ENCODE measurements at places on chromosomes 5 and 9.

DNA sequence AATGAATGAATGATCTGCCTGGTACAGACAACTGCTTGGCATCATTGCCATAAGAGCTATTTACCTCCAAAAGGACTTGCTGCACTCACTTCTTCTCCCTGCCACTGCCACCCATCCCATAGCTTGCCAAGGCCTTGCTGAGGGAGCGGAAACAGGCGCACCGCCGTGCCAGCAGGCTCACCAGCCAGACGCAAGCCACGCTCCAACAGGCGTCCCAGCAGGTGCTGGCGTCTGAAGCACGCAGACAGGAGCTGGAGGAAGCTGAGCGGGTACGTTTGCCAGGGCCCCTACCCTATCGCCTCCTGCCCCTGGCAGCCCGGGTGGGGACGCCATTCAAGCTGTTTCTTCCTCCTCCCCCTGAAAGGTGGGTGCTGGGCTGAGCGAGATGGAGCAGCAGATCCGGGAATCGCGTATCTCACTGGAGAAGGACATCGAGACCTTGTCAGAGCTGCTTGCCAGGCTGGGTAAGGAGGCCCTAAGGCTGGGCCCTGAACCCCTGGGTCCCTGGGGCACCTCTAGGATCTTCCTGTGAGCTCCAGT is 8.9 kb upstream of the AIF1L start:
- DNase-seq, result no peak

- no peak for DNase-seq
Measured at GRCh38 chr5:164296603-164297080, 791.2 kb downstream of the MAT2B start.

GRCh38 chr9:113310538-113310937 is 7.4 kb upstream of the RNF183 start:
- no peak for DNase-seq

DNA sequence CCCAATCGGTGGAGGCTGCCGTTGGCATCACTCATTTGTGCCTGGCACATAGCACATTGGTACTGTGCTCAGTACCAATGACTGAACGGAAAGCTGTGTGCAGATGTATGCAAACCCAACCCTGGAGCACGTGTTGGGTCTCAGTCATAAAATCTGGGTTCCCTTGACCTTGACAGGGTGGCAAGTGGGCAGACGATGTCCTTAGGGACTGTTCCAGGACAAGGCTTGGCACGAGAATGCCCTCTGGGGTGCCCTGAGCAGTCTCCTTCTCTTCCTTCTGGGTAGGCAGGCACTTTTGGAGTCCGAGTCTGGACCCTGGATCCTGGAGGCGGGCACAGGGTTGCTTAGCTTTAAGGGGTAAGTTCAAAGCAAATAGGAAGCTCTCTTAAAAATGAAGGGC is 75.8 kb downstream of the MACROH2A1 start:
- DNase-seq, result no peak

- DNase-seq, result no peak
Measured at GRCh38 chr9:127029548-127029947, 92.9 kb downstream of the ANGPTL2 start.

GRCh38 chr5:149406203-149406978 is 27.3 kb upstream of the IL17B start:
- peak; percentile 91 for DNase-seq

- no peak for DNase-seq
Measured at GRCh38 chr9:102842423-102842822, 152.7 kb upstream of the CYLC2 start.

DNA sequence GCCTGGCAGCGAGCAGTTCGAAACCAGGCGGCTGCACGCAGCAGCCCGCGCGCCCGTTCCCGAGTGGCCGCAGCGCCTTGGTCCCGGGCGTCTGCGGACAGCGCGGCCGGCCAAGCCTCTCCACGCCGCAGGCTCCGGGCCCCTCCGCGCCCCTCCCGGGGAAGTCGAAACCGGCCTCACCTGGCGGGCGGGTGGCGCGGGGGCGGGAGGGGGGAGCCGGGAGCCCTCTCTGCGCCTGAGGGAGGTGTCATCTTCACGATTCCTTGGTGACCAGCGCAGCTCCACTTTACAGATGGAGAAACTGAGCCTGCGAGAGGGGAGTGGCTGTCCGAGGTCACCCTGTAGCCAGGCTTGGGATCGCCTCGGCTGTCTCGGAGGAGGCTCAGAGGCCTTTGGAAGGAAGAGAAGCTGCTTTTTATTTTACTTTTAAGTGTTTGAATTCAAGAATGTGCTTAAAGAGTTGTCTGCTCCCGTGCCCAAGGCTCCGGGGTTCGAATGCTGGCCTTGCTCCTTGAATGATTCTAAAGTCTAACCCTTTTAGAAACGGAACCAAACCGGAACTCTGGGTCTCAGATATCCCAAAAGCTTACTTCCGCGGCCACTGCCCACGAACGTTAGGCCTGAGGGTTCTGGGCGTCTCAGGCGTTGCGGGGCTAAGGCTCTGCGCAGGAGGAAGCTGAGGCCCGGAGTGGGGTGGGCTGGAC is 662 bp downstream of the SUSD3 start:
- no peak for DNase-seq

GRCh38 chr5:170408226-170408625 is 19.1 kb upstream of the KCNMB1 start:
- no peak for DNase-seq

DNA sequence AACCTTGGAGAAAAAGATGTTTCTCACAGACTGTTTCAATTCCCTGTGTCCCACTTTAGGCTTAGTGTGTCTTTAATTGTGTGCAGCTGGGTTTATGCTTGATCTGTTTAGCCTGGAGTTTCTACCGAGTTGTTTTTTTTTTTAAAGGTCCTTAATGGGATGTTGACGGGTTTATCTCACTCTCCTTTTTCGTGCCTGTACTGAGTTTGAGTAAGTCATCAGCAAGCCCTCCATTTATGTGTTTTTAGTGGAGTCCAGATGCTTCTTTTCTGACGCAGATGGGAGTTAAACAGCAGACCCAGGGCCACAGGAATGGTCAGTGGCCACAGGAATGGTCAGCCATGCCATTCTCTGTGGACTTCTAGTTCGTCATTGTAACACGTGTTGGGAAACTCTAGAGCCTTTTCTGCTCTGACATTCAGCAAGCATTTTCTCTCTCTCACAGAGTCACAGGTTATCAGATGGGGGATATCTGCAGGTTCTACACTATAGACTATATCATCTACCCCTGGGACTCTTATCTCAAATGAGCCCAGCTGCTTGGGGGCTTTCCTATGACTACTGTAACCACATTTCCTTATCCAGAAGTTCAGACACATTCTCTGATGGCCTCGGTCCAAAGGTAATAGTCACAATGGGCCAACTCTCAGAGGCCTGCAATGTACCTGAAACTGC is 190.5 kb downstream of the TTLL11 start:
- peak; percentile 52 for DNase-seq

GRCh38 chr5:72746736-72747135 is 69.7 kb upstream of the TNPO1 start:
- DNase-seq, result no peak

DNA sequence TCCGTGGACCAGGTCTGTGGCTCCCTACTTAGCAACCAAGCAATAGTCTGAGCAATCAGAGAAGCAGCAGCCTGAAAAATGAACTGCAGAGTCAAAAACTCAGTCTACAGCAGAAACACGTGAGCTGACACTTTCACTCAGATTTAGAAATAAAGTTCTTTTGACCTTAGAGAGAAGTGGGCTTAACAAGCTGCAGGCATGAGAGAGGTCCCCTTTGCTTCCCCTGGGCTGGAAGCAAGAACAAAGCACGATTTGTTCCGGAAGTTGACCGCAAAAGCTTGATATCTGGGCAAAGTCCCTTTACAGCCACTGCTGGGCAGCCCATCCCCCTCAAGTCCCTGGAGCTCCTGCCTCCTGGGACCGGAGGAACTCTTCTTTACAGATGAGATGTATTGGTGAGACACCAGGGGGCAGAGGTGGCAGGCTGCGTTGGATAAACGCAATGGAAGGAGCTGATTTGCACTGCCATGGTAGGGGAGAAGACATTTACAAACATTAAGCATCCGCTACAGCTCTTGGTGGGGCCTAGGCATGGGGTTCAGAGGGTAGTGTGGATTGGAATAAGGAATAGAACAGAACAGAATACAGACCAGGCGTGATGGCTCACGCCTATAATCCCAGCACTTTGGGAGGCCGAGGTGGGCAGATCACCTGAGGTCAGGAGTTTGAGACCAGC is 5.8 kb upstream of the SOWAHA start:
- no peak for DNase-seq

GRCh38 chr9:4221931-4222330 is 77.9 kb downstream of the GLIS3 start:
- no peak for DNase-seq

DNA sequence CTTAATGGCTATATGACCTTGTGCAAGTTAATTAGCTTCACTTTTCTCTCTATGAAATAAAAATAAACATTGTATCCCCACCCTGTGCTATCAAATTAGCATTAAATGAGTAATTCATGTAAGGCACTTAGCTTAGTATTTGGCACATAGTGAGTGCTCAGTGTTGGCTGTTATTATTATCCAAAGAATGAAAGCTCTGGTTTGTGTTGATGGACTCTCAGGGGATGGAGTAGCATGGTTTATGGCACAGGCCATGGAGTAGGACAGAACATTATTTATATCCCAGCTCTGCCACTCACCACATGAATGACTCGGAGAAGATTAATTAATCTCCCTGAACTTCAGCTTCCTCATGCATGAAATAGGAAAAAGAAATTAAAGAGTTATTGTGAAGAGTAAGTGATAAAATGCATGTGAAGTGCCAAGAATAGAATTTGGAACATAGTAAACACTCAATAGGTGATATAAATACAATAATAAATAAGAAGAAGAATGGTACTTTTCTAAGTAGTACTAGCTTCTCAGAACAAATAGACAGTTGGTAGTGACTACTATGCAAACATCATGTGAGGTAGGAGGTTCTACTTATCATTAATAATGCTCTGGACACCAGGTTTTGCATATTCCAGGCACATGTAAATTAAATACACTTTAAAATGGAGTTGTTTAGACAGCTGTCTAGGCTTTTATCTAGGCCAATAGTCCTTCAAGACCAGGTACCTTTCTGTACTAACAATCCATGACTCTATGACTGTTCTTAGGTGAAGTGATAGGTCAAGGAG is 146.4 kb downstream of the GRIA1 start:
- no peak for DNase-seq

GRCh38 chr9:21056931-21057330 is 20.8 kb downstream of the IFNB1 start:
- peak; percentile 5 for DNase-seq

- no peak for DNase-seq
Measured at GRCh38 chr5:136749016-136749415, 383.7 kb upstream of the TRPC7 start.

- no peak for DNase-seq
Measured at GRCh38 chr5:10423022-10423421, 18.7 kb upstream of the ROPN1L start.

GRCh38 chr9:129184596-129185122 is 6.6 kb upstream of the IER5L start:
- no peak for DNase-seq

- no peak for DNase-seq
Measured at GRCh38 chr9:84754881-84755280, 85.4 kb downstream of the NTRK2 start.

DNA sequence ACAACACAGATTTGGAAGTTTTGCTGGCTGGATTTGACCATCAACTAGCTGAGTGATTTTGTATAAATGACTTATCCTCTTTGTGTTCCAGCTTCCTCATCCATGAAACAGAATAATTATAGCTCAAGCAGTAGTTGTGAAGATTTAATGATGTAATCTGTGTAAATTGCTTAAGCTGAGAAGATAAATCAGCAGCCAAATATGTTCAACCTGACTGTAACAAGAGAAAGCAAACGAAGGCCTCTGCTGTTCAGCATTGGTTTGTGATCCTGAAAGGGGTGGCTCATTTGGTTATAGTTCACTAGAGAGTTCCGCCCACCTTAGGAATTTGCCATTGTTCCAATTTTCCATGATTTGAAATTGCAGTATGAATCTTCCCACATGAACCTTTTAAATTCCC is 75.7 kb upstream of the CCDC112 start:
- no peak for DNase-seq

GRCh38 chr9:132141344-132141947 is 20.4 kb upstream of the NTNG2 start:
- DNase-seq, result no peak

GRCh38 chr9:107242073-107243030 is 40.7 kb upstream of the RAD23B start:
- no peak for DNase-seq

DNA sequence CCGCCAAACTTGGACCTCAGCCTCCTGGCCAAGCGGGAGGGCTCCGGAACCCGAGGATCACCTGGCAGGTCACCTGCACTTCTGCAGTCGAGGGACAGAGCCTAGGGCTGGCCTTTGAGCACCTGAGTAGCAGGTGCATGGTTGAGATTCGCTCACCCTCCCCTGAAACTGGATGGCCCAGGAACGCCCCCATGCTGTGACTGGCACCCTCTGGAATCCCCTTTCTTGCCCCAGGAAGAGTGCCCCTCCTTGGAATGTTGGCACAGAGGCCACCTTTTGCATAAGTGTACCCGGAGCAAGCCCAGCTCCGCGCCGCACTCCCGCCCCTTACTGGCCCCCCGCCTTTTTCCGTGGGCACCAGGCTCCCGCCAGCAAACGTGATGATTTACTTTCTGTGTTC is 112.5 kb upstream of the IER5L start:
- DNase-seq, result no peak

DNA sequence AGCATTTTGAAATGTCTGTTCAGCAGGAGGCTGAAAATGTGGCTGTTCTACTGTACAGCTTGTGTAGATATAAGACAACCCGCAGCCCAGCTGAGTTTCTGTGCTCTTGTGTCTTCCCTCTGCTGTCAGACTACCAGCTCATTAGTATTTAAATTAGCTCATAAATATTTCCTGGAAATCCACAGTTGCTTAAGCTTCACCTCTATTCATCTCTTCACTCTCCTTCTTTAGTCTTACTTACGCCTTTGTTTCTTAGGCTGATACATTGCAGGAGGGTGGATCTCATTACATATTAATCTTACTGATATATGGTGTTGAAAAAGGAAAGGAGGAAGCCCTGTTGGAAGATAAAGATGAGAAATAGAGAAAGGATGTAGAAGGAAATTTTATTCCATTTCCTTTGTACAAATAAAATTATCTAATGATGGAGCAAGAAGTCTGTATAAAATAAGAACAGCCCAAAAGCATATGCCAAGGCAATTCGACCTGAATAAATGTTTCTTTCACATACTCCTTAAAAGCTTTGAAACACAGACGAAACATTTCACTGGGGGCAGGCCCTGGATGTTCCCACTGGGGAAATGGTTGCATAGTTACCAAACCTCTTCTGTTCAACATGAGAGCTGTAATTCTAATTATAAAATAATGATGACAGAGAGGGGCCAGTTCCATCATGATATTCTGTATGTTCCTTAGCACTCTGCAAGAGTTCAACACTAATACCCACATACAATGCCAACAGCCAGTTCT is 111.8 kb upstream of the APC start:
- no peak for DNase-seq

DNA sequence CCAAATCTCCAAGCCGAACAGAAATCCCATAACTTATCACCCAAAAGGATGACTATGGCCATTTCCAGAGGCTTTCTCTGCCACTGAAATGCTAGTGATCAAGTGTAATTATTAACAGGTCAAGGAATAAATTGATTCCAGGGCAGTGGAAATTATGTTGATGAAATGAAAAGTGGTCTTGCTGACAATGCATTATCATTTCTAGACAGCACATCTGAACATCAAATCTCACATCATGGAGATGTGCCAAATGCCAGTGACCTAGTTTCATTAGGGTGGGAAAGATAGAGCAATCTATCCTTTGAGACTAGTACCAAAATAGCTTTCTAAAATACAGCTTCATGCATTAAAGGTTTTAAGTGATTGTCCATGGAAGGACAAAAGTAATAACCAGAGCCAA is 86.1 kb downstream of the AUH start:
- no peak for DNase-seq
